ENCODE measurements at places on chromosomes 5 and 9.

- no peak for DNase-seq
Observed at GRCh38 chr5:172544371-172545095, 90.2 kb upstream of the SH3PXD2B start.

- DNase-seq, result no peak
Observed at GRCh38 chr9:21576331-21577189, 94.4 kb upstream of the IFNE start.

- no peak for DNase-seq
Observed at GRCh38 chr5:67033880-67034651, 162.5 kb downstream of the CD180 start.

DNA sequence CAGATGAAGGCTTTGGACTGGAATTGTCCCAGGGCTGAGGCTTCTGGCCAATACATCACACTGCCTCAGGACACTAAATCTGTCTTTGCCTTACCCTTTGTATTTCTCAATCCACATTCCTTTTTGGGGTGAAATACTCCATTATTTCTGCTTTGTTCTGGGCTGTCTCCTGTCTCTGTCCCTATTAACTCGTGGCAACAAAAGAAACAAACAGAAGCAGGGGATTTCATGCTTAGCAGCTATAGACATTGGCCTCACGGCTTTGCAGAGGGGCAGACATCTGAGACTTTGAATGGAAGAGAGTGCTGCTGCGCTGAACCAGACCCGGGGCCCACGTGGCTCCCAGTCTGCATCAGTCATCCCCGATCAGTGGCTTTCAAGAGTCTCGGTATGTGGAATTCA is 129.7 kb downstream of the ARL15 start:
- no peak for DNase-seq

DNA sequence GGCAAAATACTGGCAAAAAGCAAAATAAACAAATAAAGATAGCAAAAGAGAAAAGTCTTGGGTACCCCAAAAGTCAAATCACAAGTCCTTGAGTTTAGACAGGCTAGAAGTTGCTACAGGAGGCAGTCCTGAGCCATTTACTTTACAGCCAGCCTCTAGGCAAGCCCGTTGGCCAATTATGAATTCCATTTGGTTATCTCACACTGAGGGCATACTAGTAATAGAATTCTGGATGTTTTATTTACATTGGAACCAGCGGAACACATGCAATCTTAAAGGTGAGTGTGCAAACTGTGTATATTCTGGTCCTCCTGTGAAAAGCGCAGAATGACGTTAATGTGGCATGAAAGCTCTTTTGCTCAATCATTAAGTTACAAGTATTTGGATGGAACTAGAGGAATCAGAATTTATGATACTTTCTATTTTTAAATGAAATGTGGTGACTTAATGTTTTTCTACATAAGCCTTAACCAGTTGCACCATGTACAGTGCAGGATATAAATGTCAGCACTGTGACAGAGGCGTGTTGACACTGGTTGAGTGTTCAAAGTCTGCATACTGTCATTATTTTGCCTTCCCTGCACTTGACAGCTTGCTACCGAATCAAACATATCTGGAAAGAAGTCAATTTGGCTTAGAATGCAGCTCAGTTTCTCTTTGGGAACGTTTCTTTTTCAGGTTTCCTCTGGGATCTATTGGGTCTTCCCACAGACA is 7.9 kb downstream of the GDNF start:
- no peak for DNase-seq

GRCh38 chr9:113919871-113920270 is 43.8 kb downstream of the ZNF618 start:
- no peak for DNase-seq
